ENCODE measurements at places on chromosomes 11 and 22. TPM values are rescaled to one million over a fixed set of nuclear protein-coding genes. Genes with fewer than 3 reads are reported as not detected.

Gene GSTT2
- total RNA-seq, result not detected

Gene DDX6
- 71.1 TPM for total RNA-seq

Gene MYOD1
- total RNA-seq, result 0.38 TPM

Gene NLRP6
- 0.90 TPM for total RNA-seq

Gene CDHR5
- total RNA-seq, result not detected

Gene PACSIN3
- 4.1 TPM for total RNA-seq

Gene RHOG
- total RNA-seq, result 35.1 TPM

Gene MYBPC3
- 0.09 TPM for total RNA-seq

Gene DDI1
- not detected for total RNA-seq

Gene MCAM
- total RNA-seq, result 20.1 TPM

Gene GPR83
- 0.14 TPM for total RNA-seq

Gene IGSF9B
- total RNA-seq, result 1.8 TPM

Gene TRIM49
- total RNA-seq, result 0.09 TPM

Gene SCUBE2
- 2.1 TPM for total RNA-seq

Gene SLC6A5
- total RNA-seq, result 0.05 TPM

Gene PPP1CA
- total RNA-seq, result 207 TPM

Gene OR10S1
- not detected for total RNA-seq

Gene TMEM151A
- not detected for total RNA-seq

Gene GLYATL2
- total RNA-seq, result 0.19 TPM

Gene FGF3
- total RNA-seq, result 0.19 TPM

Gene MPPED1
- total RNA-seq, result 0.19 TPM

Gene LMO1
- total RNA-seq, result 0.05 TPM

Gene TIGD3
- total RNA-seq, result 1.0 TPM

Gene C22orf23
- 0.09 TPM for total RNA-seq

Gene ZDHHC8
- total RNA-seq, result 7.2 TPM

Gene RPS13
- 1,579 TPM for total RNA-seq

Gene TYR
- total RNA-seq, result not detected

Gene CRKL
- 30.7 TPM for total RNA-seq

Gene DGCR6
- total RNA-seq, result 1.2 TPM

Gene NCAPH2
- 57.6 TPM for total RNA-seq

Gene MMP11
- 3.9 TPM for total RNA-seq

Gene MARK2
- 12.7 TPM for total RNA-seq

Gene NLRP14
- total RNA-seq, result 0.94 TPM

Gene SERPIND1
- total RNA-seq, result 0.05 TPM

Gene OR10A2
- not detected for total RNA-seq

Gene ZDHHC5
- total RNA-seq, result 17.4 TPM

Gene CD3E
- total RNA-seq, result 203 TPM

Gene RFPL2
- 0.19 TPM for total RNA-seq

Gene UBE4A
- total RNA-seq, result 22.2 TPM

Gene NNMT
- total RNA-seq, result 0.99 TPM

Gene IGF2
- 38.2 TPM for total RNA-seq

Gene DNAJB13
- 0.24 TPM for total RNA-seq

Gene DERL3
- 2.9 TPM for total RNA-seq

Gene TECTA
- total RNA-seq, result 0.19 TPM

Gene ASCL2
- 2.5 TPM for total RNA-seq

Gene RIC3
- total RNA-seq, result 3.3 TPM

Gene OR52E8
- total RNA-seq, result not detected

Gene MRGPRX4
- not detected for total RNA-seq

Gene FDXACB1
- total RNA-seq, result 3.7 TPM

Gene KDM4D
- 0.85 TPM for total RNA-seq

Gene OR4A16
- total RNA-seq, result not detected

Gene ANGPTL5
- total RNA-seq, result not detected

Gene SMC1B
- total RNA-seq, result 0.19 TPM
